ENCODE measurements at places on chromosomes 5 and 9. TPM values are rescaled to one million over a fixed set of nuclear protein-coding genes. Genes with fewer than 3 reads are reported as not detected.
A peak's percentile ranks its signal among the peaks of the same experiment; 100 is the strongest.

- DNase-seq = no peak
- no peaks in the 10 kb centered on the region for H3K27me3 ChIP-seq
- peaks cover 4% of the 10 kb centered on the region for H3K4me1 ChIP-seq
- H3K36me3 ChIP-seq = no peaks in the 10 kb centered on the region
Observed at GRCh38 chr9:136690104-136690805, 3.0 kb upstream of the AGPAT2 start.

- H3K27me3 ChIP-seq = no peaks in the 10 kb centered on the region
- no peaks in the 10 kb centered on the region for H3K36me3 ChIP-seq
- H3K4me1 ChIP-seq = peaks cover 12% of the 10 kb centered on the region
- peak overlapping the region; percentile 43 for H3K27ac ChIP-seq
- H3K4me3 ChIP-seq = no peak overlapping the region
- peak; percentile 31 for DNase-seq
Observed at GRCh38 chr5:154713615-154714125, 41.5 kb upstream of the LARP1 start.

Gene SLC4A9
- polyA plus RNA-seq = not detected

Gene FAM163B
- polyA plus RNA-seq = not detected

All from IMR-90 (cell line).